ENCODE measurements at places on chromosomes 2 and 18. TPM values are rescaled to one million over a fixed set of nuclear protein-coding genes. Genes with fewer than 3 reads are reported as not detected.

The ABHD1 gene
- not detected for total RNA-seq

The DNAH6 gene
- under 0.01 TPM for total RNA-seq

The NLRC4 gene
- total RNA-seq, result not detected

GRCh38 chr2:215654148-215654819 lies 218.4 kb upstream of the FN1 start:
- DNase-seq, result no peak

DNA sequence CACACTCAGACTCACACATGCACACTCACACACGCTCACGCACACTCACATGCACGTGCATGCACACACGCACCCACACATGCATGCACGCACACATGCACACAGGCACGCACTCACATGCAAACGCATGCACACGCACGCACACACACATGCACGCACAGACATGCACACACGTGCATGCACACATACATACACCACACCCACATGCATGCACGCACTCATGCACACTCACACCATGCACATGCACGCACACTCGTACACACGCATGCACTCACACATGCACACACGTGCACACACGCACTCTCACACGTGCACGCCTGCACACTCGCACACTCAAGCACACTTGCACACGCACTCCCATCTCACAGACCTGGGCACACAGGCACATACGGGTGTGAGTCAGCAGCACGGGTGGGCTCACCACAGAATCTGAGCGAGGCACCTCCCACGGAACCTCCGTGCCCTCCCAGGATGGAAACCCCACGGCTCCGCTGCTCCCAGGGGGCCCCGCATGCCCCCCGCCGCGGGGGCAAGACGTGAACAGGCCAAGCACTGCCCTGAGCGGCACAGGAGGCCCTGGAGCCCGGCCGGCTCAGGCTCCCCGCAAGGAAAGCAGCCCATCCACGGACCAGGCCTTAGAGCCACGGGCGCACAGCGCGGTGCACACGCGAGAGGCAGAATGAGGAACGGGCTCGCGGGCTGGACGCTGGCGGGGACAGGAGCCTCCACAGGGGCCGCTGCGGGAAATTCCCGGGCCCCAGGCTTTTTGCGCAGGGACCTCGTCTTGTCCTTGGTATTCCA lies 8.4 kb upstream of the KCNG2 start:
- no peak for DNase-seq

- no peak for DNase-seq
These were observed 339.3 kb downstream of the HRH4 start for GRCh38 chr18:24799720-24800119.

- no peak for DNase-seq
These were observed 216.6 kb downstream of the SS18 start for GRCh38 chr18:25873833-25874232.

DNA sequence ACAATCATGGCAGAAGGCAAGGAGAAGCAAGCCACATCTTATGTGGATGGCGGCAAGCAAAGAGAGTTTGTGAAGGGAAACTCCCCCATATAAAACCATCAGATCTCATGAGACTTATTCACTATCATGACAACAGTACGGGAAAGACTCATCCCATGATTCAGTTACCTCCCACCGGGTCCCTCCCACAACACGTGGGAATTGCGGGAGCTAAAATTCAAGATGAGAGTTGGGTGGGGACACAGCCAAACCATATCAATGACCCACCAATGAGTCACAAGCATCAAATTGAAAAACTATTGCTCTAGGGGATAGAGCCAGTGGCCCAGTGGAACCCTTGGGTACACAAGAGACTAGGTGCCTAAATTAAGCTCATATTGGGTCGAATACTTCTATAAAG lies 157.4 kb downstream of the FBXO15 start:
- DNase-seq, result no peak

GRCh38 chr18:73613706-73614340 lies 533.8 kb downstream of the FBXO15 start:
- DNase-seq, result no peak

GRCh38 chr2:65204461-65205210 lies 23.0 kb upstream of the ACTR2 start:
- peak; percentile 3 for DNase-seq

- DNase-seq, result no peak
These were observed 85.4 kb downstream of the MAIP1 start for GRCh38 chr2:200040831-200041230.

DNA sequence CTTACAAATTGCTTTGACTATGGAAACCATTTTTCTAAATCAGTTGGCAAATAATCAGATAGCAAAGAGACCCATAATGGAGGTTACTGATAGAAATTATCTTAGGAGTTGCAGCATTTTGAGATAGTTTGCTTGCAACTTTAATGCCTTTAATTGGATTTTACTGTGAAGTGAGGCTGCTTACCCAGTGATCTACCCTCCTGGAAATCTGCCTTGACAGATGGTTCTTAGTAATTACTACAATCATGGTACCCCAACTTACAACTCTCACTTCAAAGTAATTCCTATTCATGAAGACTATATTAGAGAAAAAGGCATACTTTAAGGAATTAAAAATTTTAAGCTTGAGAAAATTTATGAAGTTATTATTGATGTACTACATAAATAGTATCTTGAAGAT lies 1288.6 kb upstream of the CDH2 start:
- no peak for DNase-seq

GRCh38 chr2:17600556-17601204 lies 60.2 kb downstream of the VSNL1 start:
- DNase-seq, result no peak

- DNase-seq, result peak; percentile 47
These were observed 291.8 kb downstream of the ICOS start for GRCh38 chr2:204228169-204228886.
